BE2C (cell line): ENCODE measurements at places on chromosomes 5 and 9.

DNA sequence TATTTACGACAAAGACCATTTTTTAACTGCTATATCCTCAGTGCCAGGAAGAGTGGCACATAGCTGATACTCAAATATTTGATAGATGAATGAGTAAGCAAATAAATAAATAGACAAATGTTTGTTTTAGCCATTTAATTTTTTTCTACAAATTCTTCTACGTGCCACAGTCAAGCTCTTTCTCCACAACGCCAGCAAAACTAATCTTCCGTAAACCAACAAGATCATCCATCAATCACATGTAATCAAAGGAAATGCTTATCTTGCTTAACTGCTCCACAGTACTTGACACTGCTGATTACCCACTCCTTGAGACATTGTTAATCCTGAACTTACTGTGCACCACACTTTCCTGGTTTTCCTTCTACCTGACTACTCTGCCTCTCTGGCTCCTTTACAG is 136.7 kb downstream of the EDIL3 start:
- DNase-seq = no peak

DNA sequence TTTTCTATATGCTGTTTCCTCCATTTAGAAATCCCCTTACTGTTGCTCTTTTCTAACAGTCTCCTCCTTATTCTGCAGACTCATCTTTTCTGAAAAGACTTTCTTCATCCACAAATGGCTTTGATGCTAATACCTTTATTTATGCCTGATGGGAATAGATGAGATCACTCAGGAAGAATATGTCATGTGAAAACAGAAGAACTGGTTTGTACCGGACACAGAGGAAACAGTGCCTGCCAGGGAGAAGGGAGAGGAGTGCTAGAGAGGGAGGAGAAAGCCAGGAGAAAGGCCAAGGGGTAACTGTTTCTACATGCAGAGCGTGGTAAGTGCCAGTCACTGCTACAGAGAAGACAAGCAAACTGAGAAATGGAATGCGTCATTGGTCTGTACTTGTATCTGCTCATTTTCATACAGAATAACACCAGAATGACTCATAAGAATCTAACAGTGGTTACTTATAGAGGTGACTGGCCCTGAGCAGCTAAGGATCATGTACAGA is 45.9 kb upstream of the PJA2 start:
- DNase-seq = no peak

- DNase-seq = peak; percentile 39
These were observed 58.8 kb downstream of the SLC1A1 start for GRCh38 chr9:4548811-4549725.

DNA sequence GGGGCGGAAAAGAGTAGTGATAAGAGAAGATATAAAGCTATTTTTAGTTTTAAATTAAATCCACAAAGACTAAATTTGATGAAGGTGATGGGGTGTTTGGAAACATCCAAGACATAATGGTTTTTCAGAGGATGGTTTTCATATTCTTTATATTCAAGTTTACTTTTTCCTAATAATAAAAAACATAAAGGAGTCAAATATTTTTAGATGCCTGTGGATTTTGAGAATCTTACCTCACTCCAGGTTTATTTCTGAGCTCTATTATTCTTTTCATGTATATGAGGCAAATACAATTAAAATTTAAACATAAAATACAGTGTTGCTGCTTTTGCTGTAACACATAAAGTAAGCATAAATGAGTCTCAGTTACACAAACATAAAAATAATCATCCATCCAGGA is 22.2 kb downstream of the MRPS30 start:
- DNase-seq = no peak

DNA sequence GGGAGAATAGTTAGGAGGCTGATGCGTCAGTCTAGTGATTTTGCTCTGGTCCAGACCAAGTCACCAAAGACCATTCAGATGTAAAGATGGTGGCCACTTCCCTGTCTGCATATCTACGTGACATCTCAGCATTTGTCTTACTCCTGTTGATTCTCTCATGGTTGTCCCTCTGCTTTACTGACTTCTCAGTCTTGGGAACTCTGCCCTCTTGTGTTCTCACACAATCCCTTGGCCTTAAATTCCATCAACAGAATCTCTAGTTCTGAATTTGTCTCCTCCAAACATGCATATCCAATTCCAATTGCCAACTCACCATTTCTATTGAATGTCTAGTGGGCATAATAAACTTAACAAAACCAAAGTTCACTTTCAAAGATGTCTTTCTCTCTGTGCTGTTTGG is 147.8 kb downstream of the SLC24A2 start:
- DNase-seq = no peak

DNA sequence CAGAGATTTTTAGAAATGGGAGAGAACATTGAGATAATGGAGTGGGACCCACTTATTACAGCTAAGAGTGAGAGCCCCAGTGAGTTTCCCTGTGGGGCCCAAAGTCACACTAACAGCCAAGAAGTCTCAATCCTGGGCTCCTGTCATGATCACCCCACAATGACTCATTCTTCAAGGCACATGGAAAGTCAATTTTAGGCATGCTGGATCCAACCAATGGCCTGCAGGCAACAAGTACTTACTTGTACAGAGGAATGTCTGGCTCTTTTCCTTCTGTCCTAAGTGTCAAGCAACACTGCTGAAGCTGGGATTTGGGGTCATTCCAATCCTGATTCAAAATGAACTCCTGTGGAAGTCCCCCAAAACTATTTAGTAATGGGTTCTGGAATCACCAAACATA is 123.1 kb downstream of the DROSHA start:
- DNase-seq = no peak

DNA sequence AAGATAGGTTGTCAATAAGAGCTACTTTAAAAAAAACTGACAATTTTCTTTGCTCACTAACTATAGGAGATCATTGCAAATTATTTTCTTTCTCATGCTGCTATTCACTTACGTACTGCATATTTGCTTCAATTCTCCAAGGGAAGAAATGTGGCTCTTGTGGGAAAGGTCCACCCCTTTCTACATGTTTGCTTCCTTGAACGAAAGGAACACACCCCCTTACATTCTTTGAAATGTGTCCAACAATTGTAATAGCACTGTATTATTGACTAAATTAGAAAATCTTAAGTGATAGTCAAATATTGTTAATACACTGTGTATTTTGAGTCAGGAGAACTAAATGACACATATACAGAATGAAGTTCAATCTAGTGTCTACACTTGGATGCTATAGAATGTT is 5.2 kb downstream of the MEF2C start:
- no peak for DNase-seq

- DNase-seq = no peak
These were observed 731 bp downstream of the CAVIN4 start for GRCh38 chr9:100578610-100579009.

GRCh38 chr5:156387391-156387790 is 60.4 kb downstream of the SGCD start:
- no peak for DNase-seq

DNA sequence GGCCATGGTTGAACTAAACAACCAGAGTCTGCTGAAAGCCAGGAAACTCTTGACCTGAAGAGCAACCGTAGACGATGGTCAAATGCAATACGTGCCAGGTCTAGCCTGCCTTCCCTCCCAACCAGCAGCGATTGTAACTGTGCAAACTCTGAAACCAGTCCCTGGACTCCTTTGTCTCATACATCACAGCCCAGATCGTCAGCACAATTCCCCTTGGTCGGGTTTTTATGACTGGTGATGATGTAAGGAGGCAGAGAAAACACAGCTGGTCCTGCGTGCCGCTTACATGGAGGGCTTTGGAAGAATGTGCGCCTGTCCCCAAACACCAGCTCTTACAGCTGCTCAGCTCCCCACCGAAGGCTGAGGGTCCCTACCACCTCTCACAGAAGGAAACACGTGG is 24.6 kb downstream of the SMIM23 start:
- DNase-seq = no peak

DNA sequence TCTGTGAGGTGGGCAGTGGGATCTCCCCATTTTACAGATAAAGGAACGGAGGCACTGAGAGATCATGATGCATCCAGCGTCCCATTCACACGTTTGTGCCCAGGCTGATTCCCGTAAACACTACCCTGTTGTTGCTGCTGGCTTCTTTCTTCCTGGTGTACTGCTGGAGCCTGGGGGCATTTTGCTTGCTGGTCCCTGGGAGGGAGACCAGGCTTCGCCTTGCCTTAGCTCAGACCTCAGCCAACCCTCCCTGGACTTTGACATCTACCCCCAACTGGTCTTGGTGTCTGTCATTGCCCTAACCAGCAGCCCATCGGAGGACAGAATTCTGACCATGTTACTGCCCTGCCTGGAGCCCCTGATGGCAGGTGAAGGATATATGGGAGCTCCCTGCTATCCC is 82.4 kb downstream of the ZNF618 start:
- no peak for DNase-seq

- DNase-seq = no peak
These were observed 110.0 kb downstream of the PLPPR1 start for GRCh38 chr9:101138509-101138908.

DNA sequence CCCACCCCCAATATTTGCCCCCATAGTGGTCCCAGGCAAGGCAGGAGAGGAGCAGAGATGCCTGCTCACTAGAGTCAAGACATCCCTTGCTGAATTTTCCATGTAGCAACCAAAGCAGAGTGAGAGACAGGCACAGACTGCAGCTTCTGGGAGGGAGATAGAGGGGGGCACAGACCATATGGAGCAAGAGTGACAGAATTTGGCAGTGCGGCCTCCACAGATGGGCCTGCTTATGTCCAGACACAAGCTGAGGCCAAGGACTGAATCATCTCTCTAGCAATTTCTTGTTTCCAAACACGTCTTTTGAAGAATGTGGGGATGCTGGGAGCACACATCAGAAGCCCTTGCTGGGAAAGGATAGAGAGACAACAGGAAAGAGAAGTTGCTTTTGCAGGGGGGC is 53.0 kb upstream of the ALDH1B1 start:
- DNase-seq = no peak

- DNase-seq = no peak
These were observed 17.3 kb downstream of the RIOK2 start for GRCh38 chr5:97165726-97166125.

DNA sequence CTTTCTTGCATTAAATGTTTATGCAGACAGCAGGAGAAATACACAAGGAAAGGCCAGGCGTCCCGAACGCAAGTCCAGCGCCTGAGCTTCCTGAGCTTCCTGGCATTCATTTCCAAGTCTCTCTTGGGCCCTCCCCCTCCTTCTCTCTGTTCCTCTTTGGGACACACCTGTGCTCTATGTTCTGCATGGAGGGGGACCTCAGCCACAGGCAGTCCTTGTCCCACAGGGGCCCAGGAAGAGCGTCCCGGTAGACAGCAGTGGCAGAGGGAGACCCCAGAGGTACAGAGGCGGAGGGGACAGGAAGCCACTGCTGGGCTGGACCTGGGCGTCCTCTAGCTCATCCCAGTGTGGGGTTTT is 221.3 kb downstream of the C9orf50 start:
- DNase-seq = no peak

DNA sequence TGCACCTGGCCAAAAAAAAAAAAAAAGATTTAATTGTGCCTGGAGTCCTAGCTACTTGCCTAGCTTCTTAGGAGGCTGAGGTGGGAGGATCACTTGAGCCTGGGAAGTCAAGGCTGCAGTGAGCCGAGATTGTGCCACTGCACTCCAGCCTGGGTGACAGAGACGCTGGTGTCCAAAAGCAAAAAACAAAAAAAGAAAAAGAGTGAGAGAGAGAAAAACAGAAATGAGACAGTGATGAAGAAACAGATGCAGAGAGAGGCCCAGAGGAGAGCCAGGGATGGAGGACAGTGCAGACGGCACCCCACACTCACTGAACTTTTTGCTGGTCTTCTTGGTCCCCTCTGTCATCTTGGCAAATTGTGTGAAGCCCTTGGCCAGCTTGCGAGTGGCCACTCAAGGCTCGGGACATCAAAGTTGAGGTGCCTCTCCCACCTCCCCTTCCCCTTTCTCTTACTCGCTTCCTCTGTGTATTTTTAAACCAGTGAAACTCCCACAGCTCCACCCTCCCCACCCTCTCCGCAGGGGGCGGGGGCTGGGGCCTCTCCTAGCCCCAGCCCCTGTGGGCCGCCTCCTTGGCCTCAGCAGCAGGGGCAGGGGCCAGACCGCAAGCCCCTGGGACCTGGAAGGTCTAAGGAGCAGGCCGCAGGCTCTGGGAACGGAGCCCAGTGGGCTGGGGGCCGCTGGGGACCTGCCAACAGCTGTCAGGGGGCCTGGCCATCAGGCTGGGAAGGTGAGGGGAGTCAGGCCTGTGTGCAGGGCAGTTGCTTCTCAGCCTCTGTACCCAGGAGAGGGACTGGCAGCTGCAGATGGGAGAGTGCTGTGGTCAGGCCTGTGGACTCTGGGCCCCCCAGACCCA is at the start of gene SH2D3C:
Gene SH2D3C (minus strand): TSS at position 387 of the 856 bp plus-strand sequence. CDS start 39 bp downstream, at position 348.
- peak; percentile 62 for DNase-seq

DNA sequence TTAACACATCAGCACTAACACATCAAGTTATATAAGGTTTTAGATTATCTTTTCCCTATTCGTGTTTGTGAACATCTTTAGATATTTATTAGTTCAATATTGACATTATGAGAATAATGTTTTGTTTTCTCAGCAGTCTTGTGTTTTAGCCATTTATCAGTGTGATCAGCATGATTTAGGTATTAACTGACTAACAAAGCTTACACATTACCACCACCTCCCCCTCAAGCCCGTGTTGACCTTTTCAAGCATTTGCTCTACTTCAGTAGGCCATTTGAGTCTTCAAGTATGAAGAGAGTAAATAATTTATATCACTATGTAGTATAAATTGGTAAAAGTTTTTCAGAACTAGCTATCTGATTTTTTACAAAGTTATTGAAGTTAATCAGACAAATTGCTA is 6.9 kb downstream of the PBX3 start:
- no peak for DNase-seq

DNA sequence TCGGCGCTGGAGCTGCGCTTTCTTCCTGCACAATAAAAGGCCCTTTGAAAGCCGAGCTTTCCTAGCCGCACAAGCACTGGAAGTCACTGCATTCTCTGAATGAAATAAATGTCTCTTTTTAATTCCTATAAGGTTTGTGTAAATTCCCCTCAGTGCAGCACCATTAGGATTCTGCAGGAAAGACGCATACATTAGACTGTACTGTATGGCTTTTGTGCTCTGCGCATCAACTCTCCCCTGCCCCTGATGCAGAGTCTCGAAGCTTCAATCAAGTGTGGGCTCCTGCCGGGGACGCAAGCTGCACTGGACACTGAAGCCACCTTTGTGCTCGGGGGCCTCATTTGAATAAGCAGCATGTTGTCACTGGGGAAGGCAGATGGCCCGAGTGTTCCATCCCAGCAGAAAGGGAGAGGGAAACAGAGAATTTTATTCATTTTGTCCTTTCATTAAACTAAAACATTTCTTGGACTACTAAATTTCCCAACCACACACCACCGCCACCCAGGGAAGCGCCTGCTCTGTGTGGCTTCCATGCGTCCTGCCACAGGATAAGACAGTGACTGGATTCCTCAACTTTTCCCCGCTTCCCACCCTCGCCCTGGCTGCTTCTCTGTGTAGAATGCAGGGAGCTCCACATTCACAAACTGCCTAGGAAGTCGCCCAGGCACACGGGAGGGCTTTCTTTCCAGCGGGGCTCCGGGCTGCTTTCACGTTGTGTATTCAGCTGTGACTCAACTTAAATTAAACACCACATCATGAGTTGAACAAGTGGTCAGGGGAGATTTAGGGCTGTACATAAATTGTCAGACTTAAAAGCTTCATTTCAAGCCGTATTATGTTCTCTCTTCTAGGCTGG is 635.4 kb downstream of the IRX1 start:
- DNase-seq = no peak
